ENCODE measurements at places on chromosomes 1 and 21.

GRCh38 chr1:217091561-217091960 lies 368.3 kb upstream of the ESRRG start:
- no peak for DNase-seq

DNA sequence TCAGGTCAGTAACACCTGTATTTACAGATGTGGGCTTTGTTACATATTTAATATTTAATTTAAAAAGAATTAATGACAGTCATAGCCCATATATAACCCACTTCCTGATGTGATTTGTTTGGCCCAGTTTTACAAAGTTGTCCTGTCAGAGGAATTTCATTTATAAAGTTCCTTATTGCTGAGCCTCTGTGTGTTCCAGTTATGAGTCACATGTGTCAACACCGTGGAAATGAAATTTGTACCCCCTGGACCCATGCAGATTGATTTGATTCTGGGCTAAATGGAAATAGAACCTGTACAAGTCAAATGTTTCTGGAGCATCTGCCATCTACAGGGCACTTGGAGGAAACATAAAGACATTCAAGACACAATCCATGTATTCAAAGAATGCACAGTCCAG lies 149.2 kb downstream of the CACNA1E start:
- no peak for DNase-seq

- no peak for DNase-seq
Measured at GRCh38 chr1:41795205-41795762, 123.4 kb downstream of the HIVEP3 start.

- no peak for DNase-seq
Measured at GRCh38 chr1:94006604-94007003, 97.4 kb upstream of the GCLM start.

DNA sequence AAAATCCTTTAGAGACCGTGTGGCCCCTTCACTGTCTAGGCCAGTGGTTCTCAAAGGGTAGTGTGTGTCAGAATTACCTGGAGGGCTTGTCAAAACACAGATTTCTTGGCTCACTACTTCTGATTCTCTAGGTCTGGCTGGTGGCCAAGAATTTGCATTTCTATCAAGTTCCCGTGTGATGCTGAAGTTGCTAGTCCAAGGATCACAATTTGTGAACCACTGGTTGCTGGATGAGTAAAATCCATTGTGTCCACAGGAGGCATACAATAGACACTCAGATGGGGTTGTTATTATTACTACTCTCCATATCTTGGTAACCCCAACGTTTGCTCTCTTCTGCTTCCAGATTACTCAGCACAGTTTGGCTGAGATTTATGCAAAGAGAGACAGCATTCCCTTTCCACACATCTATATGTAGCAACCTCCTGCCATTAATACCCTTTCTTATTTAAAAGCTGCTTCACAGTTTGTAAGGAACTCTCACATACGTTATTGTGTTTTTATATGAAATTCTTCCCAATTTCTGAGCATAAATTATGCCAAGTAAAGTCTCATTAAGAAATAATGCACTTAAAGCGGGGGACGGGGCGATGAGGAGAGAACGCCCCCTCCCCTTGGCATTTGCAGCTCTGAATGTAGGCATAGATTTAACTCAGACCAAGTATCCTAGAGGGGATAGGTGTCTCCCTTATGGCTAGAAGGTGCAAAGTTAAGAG lies 720 bp upstream of the TMCC2 start:
- DNase-seq = no peak

DNA sequence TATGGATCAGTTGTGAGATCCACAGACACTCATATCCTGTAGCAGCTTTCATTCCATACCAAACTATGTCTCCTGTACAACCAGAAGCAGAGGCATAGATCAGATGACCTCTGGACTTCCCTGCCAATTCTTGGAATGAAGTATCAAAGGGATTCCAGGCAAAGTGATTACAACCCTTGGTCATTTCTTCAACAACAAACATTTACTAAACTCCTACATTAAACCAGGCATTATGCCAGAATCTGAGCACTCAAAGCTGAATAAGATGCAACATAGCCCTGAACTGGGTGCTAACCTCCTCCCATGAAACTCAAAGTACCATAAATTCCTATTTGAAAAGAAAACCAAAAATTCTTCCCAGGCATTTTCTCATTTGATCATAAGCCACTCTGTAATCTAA lies 121.2 kb upstream of the SGIP1 start:
- no peak for DNase-seq

DNA sequence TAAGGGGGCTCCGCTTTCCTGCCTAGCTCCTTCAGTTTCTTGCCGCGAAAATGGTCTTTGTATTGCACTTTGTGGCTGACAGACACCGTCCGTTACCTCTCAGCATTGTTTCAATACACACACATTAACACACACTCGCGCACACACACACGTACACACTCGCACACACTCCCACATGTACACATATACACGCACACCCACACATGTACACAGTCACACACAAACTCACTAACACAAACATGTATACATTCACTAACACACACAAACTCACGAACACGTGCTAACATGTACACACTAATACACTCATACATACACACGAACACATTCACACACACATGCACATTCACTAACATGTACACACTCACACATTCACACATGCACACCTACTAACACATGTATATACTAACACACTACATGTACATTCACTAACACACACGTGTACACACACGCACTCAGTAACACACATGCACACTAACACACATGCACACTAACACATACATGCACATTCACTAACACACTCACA lies 48.9 kb downstream of the PSMG1 start:
- no peak for DNase-seq

GRCh38 chr1:16978567-16979474 lies 1.6 kb downstream of the MFAP2 start:
- no peak for DNase-seq

All from suprapubic skin (tissue), 4 donors.